ENCODE measurements at places on chromosomes 3 and 15. TPM values are rescaled to one million over a fixed set of nuclear protein-coding genes. Genes with fewer than 3 reads are reported as not detected.

Gene SLC27A2
- 2.7 TPM for total RNA-seq

DNA sequence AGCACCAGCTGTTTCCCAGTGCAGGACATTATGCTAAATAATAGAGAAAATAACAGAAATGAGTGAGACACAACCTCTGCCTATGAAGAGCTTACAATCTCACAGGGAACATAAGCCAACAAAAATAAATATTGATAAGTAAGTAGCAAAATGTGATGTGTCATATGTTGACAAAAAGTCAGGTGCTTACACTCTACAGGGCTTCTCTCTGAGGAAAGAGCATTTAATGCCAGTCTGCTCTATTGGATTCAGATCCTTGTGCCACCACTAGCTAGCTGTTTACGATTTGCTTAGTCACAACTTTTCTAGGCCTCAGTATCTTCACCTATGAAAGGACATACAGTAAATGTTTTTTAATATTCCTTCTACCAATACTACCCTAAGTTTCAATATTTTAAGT lies 500.9 kb upstream of the NAALADL2 start:
- no peaks in the 10 kb centered on the region for H3K36me3 ChIP-seq
- H3K4me1 ChIP-seq = no peaks in the 10 kb centered on the region
- no peak for DNase-seq

GRCh38 chr15:78329625-78330024 lies 10.5 kb upstream of the CRABP1 start:
- H3K27ac ChIP-seq = no peak overlapping the region
- no peak for DNase-seq
- no peaks in the 10 kb centered on the region for H3K4me1 ChIP-seq
- no peak overlapping the region for H3K4me3 ChIP-seq
- no peaks in the 10 kb centered on the region for H3K27me3 ChIP-seq

GRCh38 chr3:28334552-28334951 lies 14.0 kb upstream of the ZCWPW2 start:
- no peak overlapping the region for H3K27ac ChIP-seq
- H3K4me1 ChIP-seq = no peaks in the 10 kb centered on the region
- no peak overlapping the region for H3K4me3 ChIP-seq
- no peaks in the 10 kb centered on the region for H3K27me3 ChIP-seq
- no peak for DNase-seq

Gene LEKR1
- total RNA-seq = 1.1 TPM

Gene PLSCR2
- 0.38 TPM for total RNA-seq
